Stimulated activated CD4-positive, alpha-beta T cell treated with anti-CD3 and anti-CD28 coated beads, Interleukin-4, amount 100 ng/mL, for 1 hour (primary cell): ENCODE measurements at places on chromosomes 16 and 17.

DNA sequence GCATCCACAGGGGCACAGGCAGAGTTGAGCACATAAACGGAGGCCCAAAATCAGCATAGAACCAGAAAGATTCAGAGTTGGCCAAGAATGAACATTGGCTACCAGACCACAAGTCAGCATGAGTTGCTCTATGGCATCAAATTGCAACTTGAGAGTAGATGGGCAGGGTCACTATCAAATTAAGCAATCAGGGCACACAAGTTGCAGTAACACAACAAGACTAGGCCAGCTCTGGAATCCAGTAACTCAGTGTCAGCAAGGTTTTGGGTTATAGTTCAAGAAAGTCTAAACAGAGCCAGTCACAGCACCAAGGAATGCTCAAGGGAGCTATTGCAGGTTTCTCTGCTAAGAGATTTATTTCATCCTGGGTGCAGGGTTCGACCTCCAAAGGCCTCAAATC is 12.9 kb downstream of the G6PC1 start:
- no peak for DNase-seq

- DNase-seq: no peak
Measured at GRCh38 chr17:48251950-48252349, 144.4 kb downstream of the SNX11 start.

DNA sequence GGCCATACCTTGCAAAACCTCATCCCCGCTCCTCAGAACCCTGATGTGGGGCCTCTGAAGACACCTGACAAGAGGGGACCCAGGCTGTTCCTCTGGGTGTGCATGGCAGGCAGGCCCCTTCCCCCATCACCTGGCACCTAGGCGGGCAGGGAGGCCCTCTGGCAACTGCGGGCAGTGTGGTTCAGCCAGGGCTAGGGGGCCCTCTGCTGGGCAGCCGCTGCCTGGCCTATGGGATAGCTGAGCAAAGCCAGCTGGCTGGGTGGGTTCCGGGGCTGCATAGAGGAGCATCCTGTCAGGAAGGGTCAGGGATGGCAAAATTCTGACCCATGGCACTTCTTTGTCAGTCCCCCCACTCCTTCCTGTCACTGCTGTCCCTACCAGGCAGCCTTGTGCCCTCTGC is 228.7 kb upstream of the ASIC2 start:
- DNase-seq: no peak

- no peak for DNase-seq
Measured at GRCh38 chr17:37802712-37803416, 58.0 kb upstream of the HNF1B start.

- DNase-seq: no peak
Measured at GRCh38 chr16:48559462-48560211, 50.3 kb downstream of the N4BP1 start.

GRCh38 chr16:75996491-75996890 is 270.2 kb upstream of the CPHXL start:
- no peak for DNase-seq

- no peak for DNase-seq
Measured at GRCh38 chr16:55081622-55082590, 151.2 kb downstream of the IRX5 start.

DNA sequence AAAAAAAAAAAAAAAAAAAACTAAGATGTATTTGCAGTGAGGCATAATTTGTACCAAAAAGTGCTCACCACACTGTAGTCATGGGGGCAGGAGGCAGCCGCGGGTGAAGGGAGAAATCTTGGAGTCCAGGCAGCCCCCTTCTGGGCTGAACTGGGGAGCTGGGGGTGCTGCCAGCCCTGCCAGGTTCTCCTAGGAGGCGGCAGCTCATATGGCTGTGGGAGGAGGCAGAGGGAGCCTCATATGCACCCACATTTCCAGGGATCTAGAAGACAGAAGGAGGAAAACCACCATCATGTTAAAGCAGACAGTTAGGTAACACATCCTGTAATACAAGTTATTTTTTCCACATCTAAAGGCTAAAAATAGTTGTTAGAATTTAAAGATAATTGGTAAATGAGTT is 16.3 kb downstream of the MAPT start:
- DNase-seq: no peak

- no peak for DNase-seq
Measured at GRCh38 chr17:72171703-72172667, 51.2 kb downstream of the SOX9 start.

DNA sequence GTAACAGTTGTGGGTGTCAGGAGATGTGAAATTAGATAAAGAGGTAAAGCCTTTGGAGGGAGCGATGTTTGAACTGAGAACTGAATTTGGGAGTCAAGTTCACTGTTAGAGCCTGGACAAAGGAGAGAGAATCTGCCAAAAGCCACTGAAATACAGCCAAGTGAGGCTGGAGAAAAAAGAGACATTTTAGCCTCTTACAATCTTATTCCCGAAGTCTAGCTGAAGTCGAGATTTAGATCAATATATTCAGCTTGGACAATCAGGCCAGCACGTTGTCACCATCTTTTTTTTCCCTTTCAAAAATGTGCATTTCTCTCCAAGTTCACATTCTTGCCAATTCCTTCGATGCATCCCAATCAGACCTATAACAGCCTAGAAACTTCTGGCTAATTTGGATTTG is 312.2 kb downstream of the RBFOX1 start:
- no peak for DNase-seq

- no peak for DNase-seq
Measured at GRCh38 chr17:30165960-30166359, 49.3 kb downstream of the NSRP1 start.

DNA sequence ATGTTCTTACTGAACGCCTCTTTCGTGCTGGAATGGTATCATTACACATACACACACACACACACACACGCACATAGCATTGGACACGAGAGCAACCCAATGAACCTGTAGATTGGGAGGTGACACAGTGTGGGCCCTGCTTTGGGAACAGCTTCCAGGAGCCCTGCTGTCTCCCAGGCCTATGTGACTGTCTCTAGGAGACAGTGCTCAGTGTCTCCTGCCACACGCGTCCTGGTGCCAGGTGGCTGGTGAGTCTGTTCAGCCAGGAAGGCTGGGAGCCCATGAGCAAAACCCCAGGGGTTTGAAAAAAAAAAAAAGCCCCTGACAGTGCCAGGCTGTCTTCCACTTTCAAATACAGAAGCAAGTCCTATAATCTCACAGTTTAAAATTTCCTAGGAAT is 2.4 kb upstream of the SPOP start:
- DNase-seq: no peak

DNA sequence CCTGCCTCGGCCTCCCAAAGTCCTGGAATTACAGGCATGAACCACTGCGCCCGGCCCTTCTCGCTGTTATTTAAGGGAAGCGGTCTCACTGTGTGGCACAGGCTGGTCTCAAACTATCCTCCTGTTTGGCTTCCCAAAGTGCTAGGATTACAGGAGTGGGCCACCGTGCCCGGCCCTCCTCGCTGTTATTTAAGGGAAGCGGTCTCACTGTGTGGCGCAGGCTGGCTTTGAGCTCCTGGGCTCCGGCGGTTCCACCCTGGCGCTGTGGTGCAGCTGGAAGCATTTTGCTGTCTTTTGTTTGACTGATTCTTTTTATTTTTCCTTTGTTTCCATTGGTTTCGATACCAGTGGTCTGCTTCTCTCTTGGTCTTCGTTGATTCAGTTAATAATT is 40.7 kb downstream of the FOXK2 start:
- DNase-seq: no peak

- DNase-seq: no peak
Measured at GRCh38 chr16:20894388-20894787, 5.8 kb downstream of the DCUN1D3 start.

GRCh38 chr16:81994485-81994884 is 16.8 kb downstream of the SDR42E1 start:
- no peak for DNase-seq
